ENCODE measurements at places on chromosomes 7 and 10.

GRCh38 chr10:114925587-114926586 is 12.1 kb upstream of the TRUB1 start:
- no peak for DNase-seq

- DNase-seq, result no peak
Observed at GRCh38 chr10:12960941-12961340, 40.6 kb downstream of the CCDC3 start.

GRCh38 chr10:70272925-70273316 is 10.9 kb downstream of the NPFFR1 start:
- DNase-seq, result no peak

- no peak for DNase-seq
Observed at GRCh38 chr7:45573661-45574415, at the start of gene ADCY1. ADCY1 (plus strand) TSS chr7:45574368; CDS start chr7:45574544, 176 bp downstream.

DNA sequence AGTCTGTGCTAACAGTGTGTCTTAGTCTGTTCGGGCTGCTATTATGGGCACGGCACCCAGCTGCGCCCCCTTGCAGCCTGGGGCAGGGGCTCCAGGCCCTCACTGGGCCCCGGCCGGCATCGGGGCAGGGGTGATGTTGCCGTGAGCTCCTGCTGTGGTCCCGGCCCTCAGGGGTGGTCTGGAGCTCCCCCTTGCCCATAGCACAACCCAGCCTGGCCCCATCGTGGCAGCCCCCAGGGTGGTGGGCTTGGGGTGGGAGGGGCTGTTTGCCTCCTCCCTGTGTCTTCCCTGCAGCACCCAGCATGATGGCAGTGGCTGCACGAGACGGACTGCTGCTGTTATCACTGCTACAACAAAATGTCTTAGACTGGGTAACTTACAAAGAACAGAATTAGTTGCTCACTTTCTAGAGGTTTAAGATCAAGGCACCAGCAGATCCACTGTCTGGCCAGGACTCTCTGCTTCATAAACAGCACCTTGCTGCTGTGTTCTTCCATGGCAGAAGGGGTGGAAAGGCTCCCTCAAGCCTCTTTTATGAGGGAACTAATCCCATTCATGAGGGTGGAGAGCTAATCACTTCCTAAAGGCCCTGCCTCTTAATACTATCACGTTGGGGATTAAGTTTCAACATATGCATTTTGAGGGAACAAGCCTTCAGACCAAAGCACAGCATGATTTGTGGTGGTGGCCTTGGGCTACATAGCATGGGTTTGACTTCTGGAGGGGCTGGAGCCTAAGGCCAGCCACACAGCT is 149.5 kb downstream of the SEC23IP start:
- DNase-seq, result no peak

DNA sequence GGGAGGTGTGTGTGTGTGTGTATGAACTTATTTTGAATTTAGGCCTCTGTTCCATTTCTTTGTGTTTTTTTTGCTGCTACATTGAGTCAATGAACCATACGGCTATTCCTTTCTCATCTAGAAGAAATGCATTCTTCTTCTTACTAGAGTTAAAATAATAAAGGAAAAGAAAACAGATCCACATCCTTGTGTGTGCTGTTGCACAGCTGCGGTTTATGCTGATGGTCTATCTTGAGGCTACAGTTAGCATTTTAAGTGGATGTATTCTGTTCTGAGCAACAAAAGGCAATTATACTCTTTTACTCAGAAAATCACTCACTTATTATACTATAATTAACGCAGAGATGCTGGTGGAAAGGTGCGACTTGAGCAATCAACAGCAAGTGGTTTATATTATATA is 615.0 kb upstream of the MBL2 start:
- DNase-seq, result no peak
